Stimulated activated CD4-positive, alpha-beta T cell treated with anti-CD3 and anti-CD28 coated beads, Interleukin-12 subunit alpha, Interleukin-12 subunit beta, amount 100 ng/mL, for 48 hours (primary cell): ENCODE measurements at places on chromosomes 16 and 17.

- DNase-seq, result peak; percentile 33
Measured at GRCh38 chr16:74297145-74297665, 591 bp downstream of the PSMD7 start.

GRCh38 chr16:5422643-5423496 lies 325.3 kb upstream of the EEF2KMT start:
- DNase-seq, result no peak

- no peak for DNase-seq
Measured at GRCh38 chr17:76696763-76697701, 13.7 kb downstream of the MXRA7 start.

DNA sequence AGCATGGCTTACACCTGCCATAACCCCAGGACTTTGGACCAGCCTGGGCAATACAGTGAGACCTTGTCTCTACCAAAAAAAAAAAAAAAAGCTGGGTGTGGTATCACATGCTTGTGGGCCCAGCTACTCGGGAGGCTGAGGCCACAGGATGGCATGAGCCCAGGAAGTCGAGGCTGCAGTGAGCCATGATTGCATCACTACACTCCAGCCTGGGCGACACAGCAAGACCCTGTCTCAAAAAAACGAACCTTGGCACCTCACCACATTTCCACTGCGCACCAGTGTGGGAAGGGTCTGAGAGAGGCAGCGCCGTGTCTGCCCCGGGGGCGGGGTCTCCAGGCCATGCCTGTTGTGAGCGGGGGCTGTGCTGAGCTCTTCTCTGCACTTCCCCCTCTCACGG lies 6.3 kb downstream of the ACSF3 start:
- no peak for DNase-seq

DNA sequence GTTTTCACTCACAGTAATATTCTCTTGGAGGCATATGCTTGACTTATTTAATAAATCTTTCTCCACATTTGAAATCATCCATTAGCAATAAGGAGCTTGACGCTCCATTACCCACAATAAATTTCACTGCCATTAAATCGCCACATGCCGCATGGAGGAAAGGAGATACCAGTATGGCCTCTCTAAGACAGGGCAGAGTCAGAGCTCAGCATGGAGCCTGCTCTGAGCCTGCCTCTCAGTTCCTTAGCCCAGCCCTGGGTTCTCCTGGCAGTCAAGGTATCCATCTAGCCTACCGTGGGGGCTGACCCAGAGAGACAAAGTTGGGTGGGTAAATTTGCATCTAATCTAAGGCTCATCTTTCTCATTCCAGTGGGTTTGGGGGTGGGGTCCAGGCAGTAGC lies 80.3 kb upstream of the CES5A start:
- no peak for DNase-seq

GRCh38 chr17:2899906-2900305 lies 103.7 kb downstream of the RAP1GAP2 start:
- no peak for DNase-seq

- DNase-seq, result no peak
Measured at GRCh38 chr16:70157105-70157476, 16.5 kb upstream of the CLEC18C start.

GRCh38 chr17:47225911-47226688 lies 17.0 kb downstream of the MYL4 start:
- no peak for DNase-seq

GRCh38 chr17:70327723-70328122 lies 158.4 kb downstream of the KCNJ2 start:
- DNase-seq, result no peak

GRCh38 chr17:48544349-48545021 lies 424 bp downstream of the HOXB2 start:
- DNase-seq, result peak; percentile 23

GRCh38 chr16:74923766-74924460 lies 61.0 kb downstream of the WDR59 start:
- DNase-seq, result no peak

DNA sequence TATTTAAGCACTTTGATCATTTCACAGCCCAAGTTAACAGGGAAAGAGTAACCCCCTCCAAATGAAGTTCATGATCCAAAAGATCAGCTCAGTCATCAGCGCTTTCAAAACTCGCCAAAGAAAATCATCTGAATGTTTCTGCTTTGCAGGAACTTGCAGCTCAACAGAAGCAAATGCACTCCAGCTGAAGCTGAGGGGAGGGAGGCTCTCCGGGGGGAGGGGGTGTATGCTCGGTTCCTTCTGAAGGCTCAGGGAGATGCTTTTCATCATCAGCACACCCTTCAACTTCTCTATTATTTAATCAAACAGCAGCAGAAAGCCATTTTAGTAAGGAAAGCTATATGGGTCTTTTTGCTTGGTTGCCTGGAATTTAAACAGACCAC lies 24.4 kb upstream of the ERN1 start:
- DNase-seq, result no peak

DNA sequence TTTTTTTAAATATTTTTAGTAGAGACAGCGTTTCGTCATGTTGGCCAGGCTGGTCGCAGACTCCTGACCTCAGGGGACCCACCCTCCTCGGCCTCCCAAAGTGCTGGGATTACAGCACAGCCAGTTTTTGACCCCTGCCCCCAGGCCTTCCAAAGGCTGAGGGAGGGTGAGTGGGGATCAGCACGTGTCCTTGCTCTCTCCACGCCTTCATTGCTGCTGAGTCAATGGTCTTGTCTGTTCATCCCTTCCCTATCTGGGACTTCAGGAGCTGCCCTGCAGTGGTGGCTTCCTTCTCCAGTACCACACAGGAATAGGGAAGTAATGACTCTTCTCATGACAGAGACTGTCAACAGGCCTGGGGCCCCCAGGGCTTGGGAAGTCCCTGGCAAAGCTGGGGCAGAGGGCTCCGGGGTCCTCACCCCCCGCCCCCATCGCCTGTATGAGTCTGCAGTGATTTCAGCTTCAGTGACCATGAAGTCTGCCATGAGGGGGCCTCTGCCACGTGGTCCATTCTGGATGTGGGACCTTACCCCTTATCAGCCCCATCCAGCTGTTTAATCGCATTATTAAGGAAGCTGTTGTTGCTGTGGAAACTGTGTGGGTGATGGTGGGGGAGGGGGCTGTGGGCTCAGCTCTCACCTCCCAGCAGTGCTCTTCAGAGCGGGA lies 6.1 kb downstream of the ABCC3 start:
- DNase-seq, result no peak

- no peak for DNase-seq
Measured at GRCh38 chr16:10852286-10852685, 24.7 kb upstream of the CIITA start.

- no peak for DNase-seq
Measured at GRCh38 chr16:74999609-75000480, 1.0 kb downstream of the ZNRF1 start.
